ENCODE measurements at places on chromosomes 3 and 15.

DNA sequence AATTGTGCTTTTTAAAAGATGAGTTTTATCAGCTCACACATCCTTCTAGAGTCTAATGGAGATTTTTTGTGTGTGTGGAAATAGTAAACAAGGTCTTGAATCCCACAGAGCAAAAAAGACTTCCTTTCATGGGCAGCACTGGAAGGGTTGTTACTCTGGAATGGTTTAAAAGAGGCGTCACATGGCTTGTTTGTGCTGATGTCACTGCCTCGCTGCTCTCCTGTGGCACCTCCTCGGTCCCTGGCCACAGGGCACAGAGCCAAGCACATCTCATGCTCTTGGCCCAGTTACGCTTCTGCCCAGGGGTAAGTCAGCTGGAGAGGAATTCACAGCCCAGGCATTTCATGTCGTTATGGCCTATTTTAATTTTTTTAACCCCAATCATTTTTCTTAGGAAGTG is 53.2 kb downstream of the PGPEP1L start:
- no peak for DNase-seq

- DNase-seq = no peak
Observed at GRCh38 chr15:43544266-43544665, 26.9 kb downstream of the MAP1A start.

GRCh38 chr15:94083467-94084052 is 147.8 kb upstream of the MCTP2 start:
- no peak for DNase-seq

DNA sequence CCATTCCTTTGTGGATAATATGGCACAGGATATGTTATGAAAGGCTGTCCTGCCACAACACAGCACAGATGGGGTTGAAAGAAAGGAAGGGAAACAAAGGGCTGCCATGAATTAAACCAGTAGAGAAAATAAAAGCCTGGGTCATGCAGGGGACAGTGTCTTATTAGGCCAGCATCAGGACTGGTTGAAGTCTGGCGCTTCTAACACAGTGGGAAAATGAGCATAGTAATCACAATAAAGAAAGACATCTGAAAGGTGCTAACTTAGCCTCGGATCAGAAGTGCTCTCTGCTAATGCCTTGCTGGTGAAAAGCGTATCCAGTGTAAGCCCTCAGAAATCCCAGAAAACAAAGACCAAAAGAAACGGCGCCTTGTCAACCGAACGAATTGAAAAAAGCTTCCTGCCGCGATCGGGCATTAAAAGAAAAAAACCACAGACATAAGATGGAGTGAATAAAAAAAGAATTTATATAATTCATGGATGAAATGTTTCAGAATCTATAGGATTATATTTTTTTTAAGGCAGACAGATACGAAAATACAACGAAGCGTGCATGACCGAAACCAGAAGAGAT is 566 bp upstream of the MKRN3 start:
- no peak for DNase-seq

- no peak for DNase-seq
Observed at GRCh38 chr3:139916271-139916670, 18.7 kb upstream of the CLSTN2 start.

DNA sequence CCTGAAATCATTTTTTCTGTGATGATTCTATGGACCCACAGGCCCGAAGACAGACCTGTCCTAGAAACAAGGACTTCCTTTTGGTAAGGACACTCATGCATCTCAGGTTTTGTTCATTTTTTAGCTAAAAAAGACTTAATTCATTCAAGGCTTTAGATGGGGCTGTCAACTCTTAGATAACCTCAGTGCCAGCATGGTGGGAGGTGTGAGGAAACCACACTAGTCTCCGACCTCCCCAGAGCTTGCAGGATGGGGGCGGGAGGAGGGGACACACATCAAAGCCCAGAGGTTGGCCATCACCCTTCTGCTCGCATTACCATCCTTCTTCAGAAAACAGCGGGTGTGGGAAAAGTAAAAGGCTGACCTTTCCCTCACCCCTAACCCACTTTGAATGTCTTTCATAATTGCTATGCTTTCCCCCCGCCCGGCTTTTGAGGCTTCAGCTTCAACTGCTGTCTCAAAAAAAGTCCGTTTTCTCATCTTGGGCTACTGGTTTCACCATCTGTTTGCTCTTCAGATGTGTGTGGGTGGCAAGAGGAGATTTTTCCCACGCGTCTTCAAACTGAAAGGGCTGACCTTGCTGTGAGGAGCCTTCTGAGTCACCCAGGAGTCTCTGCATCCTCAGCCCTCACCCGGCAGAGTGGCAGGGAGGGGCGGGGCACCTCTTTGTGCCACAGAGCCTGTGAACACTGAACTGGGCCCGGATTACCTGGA is 27.6 kb upstream of the CXCR6 start:
- DNase-seq = no peak

DNA sequence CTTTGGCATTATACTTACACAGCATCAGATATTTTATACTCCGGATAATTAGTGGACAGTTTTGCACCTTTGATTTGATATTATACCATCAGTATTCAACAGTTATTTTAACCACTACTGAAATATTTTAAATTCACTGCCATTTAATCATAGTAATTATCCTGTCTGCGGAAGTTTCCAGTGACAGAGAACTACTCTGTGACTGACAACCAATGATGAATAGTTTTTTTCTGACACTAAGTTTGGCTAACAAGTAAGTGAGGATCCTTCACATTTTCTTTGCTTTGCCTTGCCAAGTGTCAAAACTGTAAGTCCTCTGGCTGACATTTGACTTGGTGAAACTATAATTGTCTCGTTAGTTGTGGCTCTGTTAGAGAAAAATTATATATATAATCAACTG is 30.5 kb upstream of the GOLGA8B start:
- DNase-seq = no peak

- DNase-seq = no peak
Observed at GRCh38 chr3:14950274-14950673, 2.9 kb downstream of the NR2C2 start.
